Activated gamma-delta T cell treated with Interleukin-2 at 50 U/mL for 16 hours (primary cell): ENCODE measurements at places on chromosomes 4 and X.
A peak's percentile ranks its signal among the peaks of the same experiment; 100 is the strongest.

DNA sequence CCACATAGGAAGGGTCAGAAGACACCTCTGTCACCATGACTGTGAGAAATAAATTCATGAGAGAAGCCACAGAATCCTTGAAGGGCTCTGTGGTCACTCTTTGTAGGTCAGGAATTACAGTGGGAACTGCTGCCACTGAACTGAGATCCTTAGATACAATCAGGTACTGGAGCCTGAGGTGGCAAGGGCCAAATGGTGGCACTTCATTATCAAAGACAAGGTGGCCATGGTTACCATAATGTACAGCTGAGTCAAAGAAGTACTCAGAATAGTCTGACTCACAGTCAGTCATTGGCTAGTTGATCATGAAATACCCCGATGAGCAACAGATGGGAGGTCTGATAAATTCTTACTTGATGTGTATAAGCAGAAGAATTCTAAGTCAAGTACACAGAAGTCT lies 131.9 kb downstream of the RTL3 start:
- DNase-seq, result no peak

- DNase-seq, result no peak
Measured at GRCh38 chr4:139392797-139393196, 61.1 kb upstream of the RAB33B start.

DNA sequence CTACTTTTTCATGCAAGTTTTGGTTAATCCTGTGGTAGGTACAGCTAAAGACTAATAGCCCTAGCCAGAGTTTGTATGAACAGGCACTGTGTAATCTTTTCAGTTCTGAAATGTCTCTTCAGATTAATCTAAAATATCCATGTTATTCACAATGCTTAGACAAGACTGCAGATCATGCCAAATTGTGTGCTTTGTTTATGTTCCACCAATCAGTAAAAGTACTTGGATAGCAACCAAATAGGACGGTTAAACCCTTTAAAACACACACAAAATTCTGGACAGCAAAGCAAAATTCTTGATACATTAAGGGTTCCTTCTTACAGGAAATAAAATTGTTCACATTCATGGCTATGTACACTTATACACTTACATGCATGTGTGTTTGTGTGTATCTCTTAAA lies 139.1 kb downstream of the KLHL13 start:
- DNase-seq, result no peak

- DNase-seq, result no peak
Measured at GRCh38 chr4:3613967-3614730, 81.9 kb upstream of the LRPAP1 start.

GRCh38 chrX:108310506-108310905 lies 127.7 kb downstream of the COL4A6 start:
- DNase-seq, result no peak

DNA sequence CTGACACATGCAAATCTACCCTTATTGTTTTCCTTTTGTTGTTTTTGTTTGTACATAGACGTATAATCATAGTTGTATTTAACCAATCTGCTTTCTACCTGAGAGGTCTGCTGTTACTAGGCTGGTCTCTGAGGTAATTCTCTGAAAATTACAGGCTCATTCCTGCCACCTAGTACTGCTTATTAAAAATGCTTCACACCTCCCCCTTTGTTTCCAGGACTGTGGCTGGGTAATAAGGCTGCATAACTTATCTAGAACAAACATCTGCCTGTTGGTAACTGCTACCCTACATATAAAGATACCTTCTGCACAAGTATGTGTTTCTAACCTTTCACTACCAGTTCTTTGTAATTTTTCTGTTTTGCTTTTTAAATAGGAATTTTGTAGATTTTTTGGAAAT lies 34.2 kb downstream of the COX7B2 start:
- DNase-seq, result no peak

DNA sequence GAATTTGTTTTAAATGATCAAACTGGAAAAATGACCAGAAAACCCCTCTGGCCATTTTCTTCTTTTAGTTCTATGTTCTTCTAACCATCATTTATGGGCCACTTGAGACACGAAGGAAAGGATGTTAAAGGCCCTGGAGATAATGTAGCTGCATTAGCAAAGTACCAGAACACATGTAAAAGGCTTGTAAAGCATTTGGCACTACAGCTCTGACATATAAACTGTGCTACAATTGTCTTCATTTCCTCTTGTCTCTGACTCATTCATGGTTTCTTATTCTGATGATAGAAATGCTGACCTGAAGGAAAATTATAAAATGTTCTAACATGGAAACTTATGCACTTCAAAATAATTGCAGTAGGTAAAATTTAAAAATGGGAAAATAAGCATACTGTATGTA lies 388.7 kb downstream of the FAT4 start:
- no peak for DNase-seq

DNA sequence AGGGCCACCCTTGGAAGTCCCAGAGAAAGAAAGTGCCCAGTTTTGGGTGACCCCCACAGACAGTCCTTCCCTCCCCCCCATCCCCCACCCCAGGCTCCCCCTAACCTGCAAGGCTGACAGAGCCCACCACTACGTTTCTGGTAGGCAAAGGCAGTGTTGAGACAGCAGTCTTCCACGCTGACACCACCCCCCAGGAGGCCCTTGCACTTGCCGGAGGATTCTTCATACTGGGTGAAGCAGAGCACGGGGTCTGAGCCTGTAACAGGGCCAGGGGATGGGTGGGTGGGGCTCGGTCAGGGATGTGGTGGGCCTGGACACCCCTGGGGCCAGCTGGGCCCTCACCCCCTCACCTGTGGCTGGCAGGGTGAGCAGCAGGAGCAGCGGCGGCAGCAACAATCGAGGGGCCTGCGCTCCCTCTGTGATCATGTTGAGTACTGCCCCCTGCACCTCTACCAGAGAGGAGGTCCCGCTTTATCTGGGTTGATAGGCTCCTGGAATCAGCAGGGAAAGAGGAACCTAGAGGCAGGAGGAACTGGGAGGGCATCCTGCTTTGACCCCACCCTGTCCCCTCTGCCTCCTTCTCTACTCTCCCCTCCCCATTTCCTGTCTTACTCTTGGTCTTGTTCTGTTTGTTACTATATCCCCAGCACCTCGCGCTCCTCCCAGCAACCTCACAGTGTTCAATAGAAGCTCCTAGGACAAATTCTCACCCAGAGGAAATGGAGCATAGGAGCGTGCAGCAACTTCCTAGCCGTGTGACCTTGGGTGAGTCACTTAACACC lies at the start of gene CFP:
Gene CFP (minus strand): TSS at position 512 of the 782 bp plus-strand sequence. CDS start 86 bp downstream, at position 426.
- no peak for DNase-seq

- no peak for DNase-seq
Measured at GRCh38 chrX:68978255-68978654, 149.4 kb downstream of the EFNB1 start.

GRCh38 chr4:187965726-187966125 lies 29.8 kb upstream of the ZFP42 start:
- no peak for DNase-seq

- no peak for DNase-seq
Measured at GRCh38 chrX:49862093-49862492, 17.2 kb upstream of the USP27X start.

- DNase-seq, result no peak
Measured at GRCh38 chrX:148601034-148601433, 100.6 kb downstream of the AFF2 start.

DNA sequence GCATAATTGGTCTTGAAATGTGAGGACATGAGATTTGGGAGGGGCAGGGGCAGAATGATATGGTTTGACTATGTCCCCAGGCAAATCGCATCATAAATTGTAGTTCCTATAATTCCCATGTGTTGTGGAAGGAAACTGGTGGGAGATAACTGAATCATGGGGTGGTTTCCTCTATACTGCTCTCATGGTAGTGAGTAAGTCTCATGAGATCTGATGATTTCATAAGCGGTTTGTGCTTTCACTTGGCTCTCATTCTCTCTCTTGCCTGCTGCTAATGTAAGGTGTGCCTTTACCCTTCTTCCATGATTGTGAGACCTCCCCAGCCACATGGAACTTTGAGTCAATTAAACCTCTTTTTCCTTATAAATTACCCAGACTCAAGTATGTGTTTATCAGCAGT lies 2595.9 kb downstream of the PCDH7 start:
- no peak for DNase-seq

GRCh38 chr4:48635310-48635709 lies 144.8 kb downstream of the FRYL start:
- DNase-seq, result no peak

- DNase-seq, result no peak
Measured at GRCh38 chr4:93475730-93476129, 352.8 kb upstream of the ATOH1 start.

GRCh38 chrX:31314921-31315320 lies 243.1 kb upstream of the FTHL17 start:
- DNase-seq, result no peak

- DNase-seq, result no peak
Measured at GRCh38 chr4:85970535-85970934, 389.3 kb downstream of the MAPK10 start.

- DNase-seq, result no peak
Measured at GRCh38 chr4:112516471-112517066, 589 bp upstream of the NEUROG2 start.

- DNase-seq, result no peak
Measured at GRCh38 chr4:123786163-123786915, 389.7 kb downstream of the SPRY1 start.

GRCh38 chr4:170374770-170375169 lies 285.0 kb upstream of the AADAT start:
- no peak for DNase-seq

DNA sequence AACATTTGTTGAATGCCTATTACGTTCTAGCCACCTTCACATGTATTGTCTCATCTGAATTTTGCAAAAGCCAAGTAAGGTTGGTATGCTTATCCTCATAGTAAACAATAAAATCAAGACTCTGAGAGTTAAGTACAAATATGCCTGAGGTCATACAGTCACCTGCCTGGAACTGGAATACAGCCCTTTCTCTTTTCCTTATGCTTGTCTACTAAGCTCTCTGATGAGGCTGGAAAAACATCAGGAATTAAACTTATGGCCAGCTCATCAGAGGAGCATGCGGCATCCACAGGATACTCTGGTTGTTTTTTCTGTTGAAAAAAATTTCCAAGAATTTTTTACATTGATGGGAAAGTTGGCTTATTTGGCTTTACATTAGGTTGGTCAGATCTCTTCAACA lies 35.5 kb downstream of the NCAPG start:
- no peak for DNase-seq

GRCh38 chr4:83138946-83139345 lies 24.4 kb upstream of the PLAC8 start:
- peak; percentile 43 for DNase-seq

DNA sequence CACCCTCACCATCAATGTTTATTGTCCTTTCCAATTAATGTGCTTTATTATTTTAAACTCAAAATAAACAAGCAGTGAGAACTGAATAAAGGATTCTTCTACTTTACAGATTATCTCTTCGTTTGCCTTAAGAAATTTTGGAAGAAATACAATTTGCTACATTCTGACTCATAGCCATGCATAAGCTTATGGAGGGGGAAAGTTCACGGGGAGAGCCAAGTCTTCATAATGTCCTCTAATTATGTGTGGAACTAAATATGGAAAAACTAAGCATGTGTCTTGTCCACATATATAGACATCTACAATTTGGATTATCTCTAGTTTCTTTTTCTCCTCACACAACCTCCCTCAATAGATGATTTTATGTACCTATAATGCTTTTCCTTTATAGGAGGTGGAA lies 17.5 kb downstream of the CXCL13 start:
- no peak for DNase-seq

- DNase-seq, result no peak
Measured at GRCh38 chr4:164467493-164467892, 286.4 kb upstream of the SMIM31 start.

- no peak for DNase-seq
Measured at GRCh38 chrX:108199041-108199440, 107.5 kb downstream of the ATG4A start.

- no peak for DNase-seq
Measured at GRCh38 chr4:4637710-4638109, 95.9 kb upstream of the STX18 start.

DNA sequence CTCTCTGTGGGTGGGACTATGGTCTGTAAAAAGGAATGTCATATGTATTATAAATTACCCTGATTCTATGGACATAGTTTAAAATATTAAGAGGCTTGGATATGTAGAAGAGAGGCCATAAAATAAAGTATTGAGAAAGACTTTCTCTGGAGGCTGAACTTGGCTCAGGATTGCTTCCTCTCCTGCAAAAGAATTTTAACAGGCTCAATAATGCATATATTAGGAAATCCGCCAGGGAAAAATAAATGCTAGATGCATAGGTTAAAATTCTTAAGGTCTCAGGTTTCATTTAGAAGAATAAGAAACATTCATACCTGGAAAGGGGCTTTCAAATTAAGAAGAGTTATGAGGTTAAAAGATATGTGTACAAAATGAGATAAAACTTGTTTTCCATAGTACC lies 424.3 kb downstream of the ARAP2 start:
- DNase-seq, result no peak

- DNase-seq, result no peak
Measured at GRCh38 chr4:85478576-85478975, 3.6 kb downstream of the ARHGAP24 start.

DNA sequence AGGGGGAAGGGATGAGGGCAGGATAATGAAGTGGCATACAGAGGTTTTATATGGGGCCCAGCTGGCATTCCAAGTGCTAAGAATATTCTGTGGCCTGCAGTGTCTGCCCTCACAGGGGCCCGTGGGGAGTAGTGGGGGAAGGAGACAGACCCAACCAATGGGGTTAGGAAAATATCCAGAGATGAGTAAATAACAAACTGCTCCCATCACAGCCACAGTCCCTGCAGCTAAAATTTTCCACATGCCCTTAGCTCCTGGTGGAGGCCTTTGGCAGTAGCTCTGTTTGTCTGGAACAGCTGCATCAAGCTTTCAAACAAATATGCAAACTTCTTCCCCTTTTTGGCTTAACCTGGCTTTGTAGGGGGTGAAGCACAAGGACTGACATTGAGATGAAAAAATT lies 3.1 kb downstream of the SRPX2 start:
- no peak for DNase-seq

GRCh38 chr4:87982446-87983010 lies 7.0 kb downstream of the SPP1 start:
- no peak for DNase-seq

DNA sequence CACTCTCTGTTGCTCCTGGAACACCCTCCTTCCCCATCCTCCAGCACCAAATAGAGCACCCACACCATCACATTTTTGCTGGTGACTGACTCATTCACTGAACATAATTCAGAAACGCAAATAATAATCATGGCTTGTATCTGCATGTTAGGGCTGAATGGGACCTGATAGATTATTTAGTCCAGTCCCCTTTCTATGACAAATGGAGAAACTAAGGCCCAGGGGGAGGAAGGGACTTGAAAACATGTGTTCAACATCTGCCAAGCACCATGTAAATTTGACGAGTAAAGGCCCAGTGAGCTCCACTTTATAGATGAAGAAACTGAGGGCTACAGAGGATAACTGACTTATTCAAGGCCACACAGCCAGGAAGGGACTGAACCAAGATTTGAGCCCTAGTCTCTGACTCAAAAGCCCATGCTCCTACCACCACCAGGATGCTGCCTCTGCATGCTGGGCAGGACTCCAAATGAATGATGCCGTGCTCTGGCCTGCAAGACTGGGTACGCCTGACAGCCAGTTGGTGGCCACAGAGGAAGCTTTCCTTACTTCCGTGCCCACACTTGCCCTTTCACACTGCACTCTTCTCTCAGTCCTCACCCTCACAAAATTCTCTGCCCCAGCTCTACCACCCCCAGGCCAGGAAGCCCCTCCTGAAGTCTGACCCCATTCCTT lies 133.3 kb upstream of the PJA1 start:
- no peak for DNase-seq
